IPS DF 6.9 (cell line): ENCODE measurements at places on chromosomes 2 and 18.
A peak's percentile ranks its signal among the peaks of the same experiment; 100 is the strongest.

DNA sequence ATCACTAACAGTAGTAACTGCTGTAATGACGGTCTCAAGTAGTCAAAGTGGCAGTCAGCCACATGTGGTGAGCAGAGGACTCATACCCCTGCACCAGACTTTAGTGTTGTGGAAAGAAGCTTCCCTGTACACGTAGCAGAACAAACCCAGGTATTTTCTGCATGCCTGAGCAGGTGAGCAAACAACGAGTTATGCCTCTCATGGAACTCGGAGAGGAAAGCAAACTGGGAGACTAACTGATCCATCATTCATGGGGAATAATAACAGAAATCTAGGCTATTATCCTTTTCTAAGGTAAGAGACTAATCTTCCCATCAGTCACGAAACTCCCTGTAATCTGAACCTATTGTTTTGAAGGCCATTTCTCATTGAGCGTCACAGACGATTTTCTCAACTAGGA lies 1495.2 kb upstream of the NXPH2 start:
- no peak for DNase-seq

DNA sequence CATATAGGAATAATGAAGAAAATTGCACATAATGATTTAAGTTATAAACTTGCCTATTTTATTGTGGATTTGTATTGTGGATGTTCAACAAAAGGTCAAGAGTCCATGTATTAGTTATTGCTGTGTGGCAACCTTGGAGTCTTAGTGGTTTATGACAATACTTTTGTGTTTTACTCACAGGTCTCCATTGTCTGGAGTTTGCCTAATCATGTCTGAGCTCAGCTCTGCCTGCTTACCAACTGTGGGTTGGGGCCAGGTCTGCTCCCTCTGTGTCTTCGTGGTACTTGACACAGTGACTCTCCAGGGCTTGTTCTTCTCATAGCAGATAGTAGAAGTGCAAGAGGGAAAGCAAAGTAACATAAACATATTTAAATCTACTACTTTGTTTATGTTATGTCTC lies 382.5 kb downstream of the CBLN2 start:
- no peak for DNase-seq

DNA sequence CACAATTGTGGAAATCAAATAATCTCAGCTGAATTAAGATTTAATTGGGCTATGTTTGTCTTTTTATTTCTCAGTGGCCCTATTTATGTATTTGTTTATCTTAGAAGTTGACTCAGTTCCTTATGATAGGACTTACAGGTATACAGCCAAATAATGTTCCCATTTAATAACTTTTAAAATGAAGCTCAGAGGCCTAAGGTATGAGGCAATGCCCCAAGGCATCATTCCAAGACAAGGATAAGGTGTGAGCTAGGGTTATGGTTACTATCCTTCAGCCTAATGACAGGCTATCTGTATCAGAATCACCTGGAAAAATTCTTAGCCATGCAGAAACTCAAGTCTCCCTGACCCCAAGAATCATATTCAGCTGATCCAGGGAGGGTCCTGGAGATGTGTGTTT lies 7.4 kb upstream of the NRBP1 start:
- DNase-seq = no peak

DNA sequence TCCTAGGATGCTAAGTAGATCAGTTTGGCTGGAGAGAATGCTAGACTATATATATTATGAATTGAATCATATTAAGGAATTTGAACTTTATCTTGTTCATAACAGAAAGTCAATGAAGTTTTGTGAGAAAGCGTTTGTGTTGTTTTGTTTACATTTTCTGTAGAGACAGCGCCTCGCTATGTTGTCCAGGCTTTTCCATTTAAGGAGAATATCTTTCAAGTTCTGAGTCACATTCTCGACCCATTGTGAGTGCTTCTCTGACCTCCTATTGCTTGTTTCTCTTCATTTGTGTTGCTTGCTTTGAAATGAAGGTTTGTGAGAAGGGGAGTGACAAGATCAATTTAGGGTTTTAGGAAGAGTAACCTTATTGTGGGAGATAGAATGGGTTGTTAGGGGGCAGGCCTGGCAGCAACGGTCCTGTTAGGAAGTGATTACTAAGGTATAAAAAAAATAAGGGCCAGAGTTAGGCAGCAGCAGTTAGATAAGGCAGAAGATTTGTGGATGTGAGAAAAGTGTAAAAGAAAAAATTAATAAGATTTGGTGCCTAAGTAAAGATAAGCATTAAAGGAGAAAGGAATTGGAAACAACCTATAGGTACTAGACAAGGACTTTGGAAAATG lies 47.6 kb upstream of the ACVR1 start:
- no peak for DNase-seq

- DNase-seq = no peak
Measured at GRCh38 chr2:163198972-163199371, 360.4 kb upstream of the KCNH7 start.

DNA sequence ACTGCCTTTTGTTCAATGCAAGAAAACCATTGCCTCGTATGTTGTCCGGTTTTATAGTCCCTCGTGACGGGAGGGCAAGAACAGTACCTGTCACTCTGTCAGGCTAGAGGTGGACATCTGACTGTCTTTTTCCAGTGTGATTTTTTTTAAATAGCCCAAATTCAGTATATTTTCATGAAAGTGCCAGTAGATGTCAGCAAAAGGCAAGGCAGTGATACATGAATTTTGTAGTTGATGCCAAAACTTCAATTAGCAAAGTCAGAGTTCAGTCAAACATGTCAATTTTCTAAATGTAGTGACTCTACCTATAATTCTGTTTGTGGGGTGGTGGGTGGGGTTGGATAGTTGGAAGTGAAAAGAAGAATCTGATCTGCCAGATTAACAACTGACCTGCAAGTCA lies 296.0 kb upstream of the MC4R start:
- DNase-seq = no peak

- no peak for DNase-seq
Measured at GRCh38 chr2:68829749-68830148, 41.4 kb downstream of the BMP10 start.

DNA sequence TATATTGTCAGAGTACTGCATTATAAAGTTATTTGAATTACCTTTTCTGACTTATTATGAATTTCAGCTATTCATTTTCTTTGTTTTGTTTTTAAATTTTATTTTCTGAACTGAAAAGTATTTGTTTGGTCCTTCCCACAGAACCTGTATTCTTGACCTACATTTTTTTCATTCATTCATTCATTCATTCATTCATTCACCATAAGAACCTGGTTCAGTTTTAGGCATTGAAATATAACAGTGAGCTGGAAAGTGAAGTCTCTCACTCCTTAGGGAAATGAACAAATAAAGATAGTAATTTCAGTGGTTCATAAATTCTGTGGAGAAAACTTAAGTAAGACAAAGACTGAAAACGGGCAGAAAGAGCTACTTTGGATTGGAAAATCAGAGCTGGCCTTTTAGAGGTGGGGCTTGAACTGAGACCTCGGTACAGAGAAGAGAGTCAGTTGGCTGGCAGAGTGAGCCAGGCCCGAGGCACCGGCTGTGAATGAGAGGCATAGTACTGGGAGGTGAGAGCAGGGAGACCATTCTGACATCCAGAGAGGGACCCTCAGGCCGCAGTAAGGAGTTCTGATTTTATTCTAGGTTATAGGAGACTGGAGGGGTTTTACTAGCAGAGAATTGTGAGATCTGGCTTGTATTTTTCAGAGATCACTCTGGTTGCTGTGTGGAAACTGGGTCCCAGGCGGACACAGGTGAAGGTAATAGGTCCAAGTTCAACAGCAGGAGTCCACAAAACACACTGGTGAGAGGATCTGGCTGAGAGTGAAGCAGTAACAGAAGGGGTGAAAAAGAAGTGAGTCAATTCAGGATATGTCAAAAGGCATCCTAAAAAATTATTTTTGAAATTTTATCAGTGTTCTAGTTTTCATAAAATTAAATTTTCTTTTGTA lies 75.8 kb upstream of the FN1 start:
- DNase-seq = no peak

GRCh38 chr2:238699307-238700116 lies 148.4 kb upstream of the TWIST2 start:
- DNase-seq = no peak

DNA sequence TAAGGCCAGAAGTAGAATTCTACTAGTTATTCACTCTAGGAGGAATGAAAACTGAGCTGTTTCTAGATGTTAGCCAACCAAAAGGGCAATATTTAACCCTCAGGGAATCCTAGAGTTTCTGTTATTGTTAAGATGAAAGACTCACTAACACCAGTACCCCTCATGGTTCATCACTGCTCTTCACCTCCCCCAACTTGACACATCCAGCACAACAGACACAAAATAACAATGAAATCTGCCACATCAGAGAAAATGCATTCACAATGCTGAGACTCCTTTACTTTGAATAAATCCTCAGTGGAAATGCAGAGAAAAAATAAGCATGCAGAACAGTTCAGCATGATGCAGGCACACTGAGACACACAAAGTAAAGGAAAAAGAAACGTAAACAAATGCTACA lies 111.3 kb downstream of the RIF1 start:
- DNase-seq = no peak

- DNase-seq = peak; percentile 64
Measured at GRCh38 chr2:205763708-205764211, 81.5 kb downstream of the NRP2 start.

GRCh38 chr2:195659982-195660890 lies 3.2 kb downstream of the SLC39A10 start:
- no peak for DNase-seq

- no peak for DNase-seq
Measured at GRCh38 chr2:59590798-59591197, 962.7 kb downstream of the BCL11A start.

DNA sequence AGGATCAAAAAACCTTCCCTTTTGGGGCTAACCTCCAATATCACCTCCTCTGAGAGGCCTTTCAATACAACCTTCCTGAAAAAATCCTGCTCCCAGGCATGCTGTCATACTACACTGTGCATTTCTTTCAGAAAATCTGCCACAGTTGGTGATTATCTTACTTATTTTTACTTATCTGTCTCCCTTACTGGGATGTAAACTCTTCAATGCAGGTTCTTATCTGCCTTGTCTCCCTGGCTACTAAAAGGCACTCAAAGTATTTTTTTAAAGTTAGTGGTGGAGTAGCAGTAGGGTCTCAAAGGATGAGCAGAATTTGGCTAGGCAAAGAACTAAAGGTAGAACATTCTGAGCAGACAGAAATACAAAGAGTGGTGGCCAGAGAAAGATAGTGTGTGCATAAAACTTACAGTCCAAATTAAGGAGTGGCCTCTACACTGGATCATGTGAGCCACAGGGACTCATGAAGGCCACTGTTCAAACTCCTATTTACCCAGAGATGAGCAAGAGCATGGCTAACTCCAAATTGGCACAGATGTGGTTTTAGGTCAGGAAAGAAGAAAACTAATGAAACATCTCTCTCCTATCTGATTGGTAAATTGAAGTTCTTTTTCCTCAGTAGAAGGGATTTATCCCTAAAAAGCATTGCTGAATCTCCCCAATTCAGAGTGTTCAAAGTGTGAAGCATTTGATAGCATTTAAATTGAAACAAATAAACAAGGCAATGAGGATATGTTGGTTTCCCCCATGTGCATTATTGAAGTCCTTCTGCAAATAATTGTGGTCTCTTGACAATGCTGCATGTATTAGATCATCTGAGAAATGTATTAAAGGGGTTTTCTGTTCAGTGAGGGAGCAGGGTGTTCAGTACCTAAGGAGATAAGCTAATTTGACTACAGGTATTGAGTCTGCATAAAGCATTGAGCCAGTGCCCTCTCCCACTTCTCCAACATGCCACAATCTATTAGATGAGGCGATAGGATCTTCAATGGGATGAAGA lies 285.5 kb downstream of the MREG start:
- no peak for DNase-seq

DNA sequence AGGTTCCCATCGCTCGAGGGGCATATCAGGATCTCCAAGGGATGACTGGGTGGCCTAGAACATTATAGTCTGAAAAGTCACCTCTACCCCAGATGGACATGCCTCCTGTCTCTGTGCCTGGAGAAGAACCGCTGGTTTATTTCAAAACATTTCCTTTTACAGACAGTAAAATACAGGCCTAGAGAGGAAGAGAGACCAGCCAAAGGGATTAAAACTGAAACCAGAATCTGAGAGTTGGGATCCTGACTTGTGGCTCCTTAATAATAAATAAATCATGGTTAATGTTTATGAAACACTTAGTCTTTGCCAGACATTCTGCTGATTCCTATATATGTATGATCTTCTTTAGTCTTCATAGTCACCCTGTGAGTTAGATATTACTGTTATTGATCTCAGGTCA lies 153.7 kb downstream of the DDX1 start:
- no peak for DNase-seq

- DNase-seq = no peak
Measured at GRCh38 chr2:225170162-225170561, 127.9 kb upstream of the DOCK10 start.

DNA sequence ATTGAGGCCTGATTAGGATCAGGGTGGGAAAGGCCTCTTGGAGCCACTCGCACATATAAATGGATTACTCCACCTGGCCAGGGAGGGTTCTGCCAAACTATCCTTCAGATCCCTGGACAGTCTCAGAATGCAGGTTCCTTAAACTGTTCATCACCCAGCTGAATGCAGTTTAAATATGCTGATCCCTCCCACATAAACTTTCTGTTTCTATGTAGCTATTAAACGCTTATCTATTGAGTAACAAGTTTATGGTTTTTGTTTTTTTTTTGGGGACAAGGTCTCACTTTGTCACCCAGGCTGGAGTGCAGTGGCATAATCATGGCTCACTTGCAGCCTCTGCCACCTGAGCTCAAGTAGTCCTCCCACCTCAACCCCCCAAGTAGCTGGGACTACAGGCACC lies 1.9 kb downstream of the CAD start:
- DNase-seq = no peak

DNA sequence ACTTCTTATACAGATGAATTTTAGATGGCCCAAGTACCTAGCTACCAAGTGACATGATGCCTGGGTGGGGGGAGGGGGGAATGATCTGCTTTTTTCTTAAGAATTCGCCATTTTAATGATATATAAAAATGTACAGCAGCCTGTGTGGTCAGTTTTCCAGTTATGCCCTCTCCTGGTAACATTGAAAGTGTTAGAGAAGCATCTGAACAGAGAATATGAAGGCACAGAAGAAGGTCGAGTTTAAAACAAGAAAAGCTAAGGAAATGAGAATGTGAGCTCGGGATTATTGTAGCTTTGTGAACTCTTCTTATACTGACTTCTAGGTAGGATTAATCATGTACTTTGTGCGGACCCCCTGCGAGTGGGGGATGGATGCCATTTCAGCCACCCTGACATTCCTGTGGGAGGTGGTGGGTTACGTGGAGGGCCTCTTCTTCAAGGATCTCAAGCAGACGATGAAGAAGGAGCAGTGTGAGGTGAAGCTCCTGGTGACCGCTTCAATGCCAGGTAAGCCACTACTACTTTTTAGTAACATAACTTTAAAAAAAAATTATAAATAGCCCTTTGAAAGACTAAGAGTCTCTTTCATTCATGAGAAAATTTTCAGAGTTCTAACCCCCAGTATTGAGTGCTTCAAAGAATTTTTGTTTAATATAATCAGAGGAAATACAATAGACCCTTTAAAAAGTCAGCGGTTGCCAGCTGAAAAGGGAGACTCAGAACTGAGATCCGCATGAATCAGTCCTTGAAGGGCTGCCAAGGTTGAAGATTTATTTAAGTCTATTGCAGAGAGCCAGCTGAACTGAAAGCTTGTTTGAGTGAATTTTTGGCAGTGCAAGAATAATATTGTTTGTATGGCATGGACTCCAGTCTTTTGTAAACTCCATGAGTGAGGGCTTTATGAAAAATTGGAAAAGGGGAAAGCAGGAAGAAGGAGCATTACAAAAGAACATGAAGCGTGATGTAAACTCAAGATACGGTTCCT lies 68.6 kb upstream of the RPE start:
- DNase-seq = no peak

- DNase-seq = no peak
Measured at GRCh38 chr2:217555081-217555876, 447.5 kb downstream of the TNS1 start.

- no peak for DNase-seq
Measured at GRCh38 chr2:130371723-130372054, 15.8 kb downstream of the PTPN18 start.
